CD4-positive, alpha-beta T cell treated with Interleukin-17A for 1 hour (primary cell): ENCODE measurements at places on chromosomes 16 and 17.

DNA sequence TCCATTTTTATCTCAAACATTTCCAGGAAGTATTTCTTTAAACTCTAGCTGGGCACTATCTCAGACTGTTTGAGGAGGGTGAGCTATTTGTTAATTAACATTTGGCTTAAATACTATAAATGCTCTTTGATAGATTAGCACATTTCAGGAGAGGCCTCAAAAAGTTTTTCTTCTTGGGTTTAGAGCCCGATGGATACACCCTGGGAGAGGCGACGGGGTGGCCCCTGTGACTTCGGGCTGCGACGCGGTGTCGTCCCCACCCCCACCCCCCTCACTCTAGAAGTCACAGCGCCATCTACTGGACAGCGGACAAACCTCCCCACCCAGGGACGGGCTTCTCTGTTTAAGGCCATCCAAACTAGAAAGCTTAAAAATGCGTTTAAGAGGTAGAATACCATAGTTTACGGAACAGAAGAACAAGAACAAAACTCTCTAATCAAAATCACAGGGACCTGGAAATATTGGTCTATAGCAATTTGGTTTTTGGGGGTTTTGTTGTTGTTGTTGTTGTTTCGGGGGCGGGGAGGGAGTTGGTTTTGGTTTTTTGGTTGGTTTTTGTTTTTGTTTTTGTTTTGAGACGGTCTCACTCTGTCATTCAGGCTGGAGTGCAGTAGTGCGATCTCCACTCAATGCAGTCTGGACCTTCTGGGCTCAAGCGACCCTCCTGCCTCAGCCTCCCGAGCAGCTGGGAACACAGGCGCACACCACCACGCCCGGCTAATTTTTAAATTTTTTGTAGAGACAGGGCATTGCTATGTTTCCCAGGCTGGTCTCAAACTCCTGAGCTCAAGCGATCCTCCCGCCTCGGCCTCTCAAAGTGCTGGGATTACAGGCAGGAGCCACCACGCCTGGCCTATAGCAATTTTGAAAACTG, 254.4 kb downstream of the C16orf95 start:
- DNase-seq = peak; percentile 23

- DNase-seq = no peak
Observed at GRCh38 chr16:15601212-15601879, 41.6 kb downstream of the MARF1 start.

- no peak for DNase-seq
Observed at GRCh38 chr16:56637814-56638750, at the start of gene MT1A. TSS of gene MT1A (plus strand) at chr16:56638666. CDS start at chr16:56638739, 73 bp downstream.

DNA sequence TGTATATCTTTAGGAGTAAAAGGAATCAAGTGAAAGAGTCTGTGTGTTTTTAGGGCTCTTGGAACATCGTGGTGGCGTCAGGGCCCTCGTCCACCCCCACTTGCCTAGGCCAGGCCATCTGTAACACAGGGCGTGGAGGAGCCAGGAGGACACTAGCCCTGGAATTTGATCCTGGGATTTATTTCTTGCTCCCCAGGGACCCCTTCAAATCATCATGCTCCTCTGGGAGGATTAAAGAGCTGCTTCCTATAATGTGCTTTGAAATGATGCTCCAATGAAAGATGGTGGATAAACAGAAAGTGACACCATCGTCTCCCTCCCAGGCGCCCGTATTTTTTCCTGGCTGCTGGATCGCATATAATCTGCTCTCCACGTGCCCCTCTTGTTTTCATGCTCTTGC, 113.3 kb downstream of the AATF start:
- no peak for DNase-seq

- DNase-seq = no peak
Observed at GRCh38 chr16:46897471-46897870, 13.3 kb downstream of the GPT2 start.

GRCh38 chr16:50302472-50303005, 36.2 kb downstream of the ADCY7 start:
- no peak for DNase-seq

DNA sequence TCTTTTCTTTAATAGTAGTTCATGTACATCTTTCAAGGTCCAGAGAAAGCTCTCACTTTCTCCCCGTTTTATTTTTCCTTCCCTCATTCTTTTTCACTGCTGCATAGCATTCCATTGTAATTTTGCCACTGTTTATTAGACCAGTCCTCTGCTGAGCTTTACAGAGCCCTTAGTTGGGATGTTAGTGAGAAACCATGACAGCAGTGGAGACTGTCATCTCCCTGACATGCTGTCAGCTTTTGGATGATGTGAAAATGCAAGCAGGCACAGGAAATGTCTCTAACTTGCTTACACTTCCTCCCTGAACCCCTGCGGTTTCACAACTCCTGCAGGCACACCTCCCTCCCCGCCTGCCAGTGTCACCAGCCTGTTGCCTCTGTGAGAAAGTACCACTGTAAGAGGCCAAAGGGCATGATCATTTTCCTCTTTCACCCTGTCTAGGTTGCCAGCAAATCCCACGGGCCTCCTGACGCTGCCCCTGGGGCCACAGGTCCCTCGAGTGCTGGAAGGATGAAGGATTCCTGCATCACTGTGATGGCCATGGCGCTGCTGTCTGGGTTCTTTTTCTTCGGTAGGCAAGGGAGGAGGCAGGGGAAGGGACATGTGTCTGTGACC, at the start of gene ITGAL:
TSS of gene ITGAL (plus strand) at position 415 of the 615 bp plus-strand sequence. CDS start at position 511, 96 bp downstream.
- peak; percentile 91 for DNase-seq

DNA sequence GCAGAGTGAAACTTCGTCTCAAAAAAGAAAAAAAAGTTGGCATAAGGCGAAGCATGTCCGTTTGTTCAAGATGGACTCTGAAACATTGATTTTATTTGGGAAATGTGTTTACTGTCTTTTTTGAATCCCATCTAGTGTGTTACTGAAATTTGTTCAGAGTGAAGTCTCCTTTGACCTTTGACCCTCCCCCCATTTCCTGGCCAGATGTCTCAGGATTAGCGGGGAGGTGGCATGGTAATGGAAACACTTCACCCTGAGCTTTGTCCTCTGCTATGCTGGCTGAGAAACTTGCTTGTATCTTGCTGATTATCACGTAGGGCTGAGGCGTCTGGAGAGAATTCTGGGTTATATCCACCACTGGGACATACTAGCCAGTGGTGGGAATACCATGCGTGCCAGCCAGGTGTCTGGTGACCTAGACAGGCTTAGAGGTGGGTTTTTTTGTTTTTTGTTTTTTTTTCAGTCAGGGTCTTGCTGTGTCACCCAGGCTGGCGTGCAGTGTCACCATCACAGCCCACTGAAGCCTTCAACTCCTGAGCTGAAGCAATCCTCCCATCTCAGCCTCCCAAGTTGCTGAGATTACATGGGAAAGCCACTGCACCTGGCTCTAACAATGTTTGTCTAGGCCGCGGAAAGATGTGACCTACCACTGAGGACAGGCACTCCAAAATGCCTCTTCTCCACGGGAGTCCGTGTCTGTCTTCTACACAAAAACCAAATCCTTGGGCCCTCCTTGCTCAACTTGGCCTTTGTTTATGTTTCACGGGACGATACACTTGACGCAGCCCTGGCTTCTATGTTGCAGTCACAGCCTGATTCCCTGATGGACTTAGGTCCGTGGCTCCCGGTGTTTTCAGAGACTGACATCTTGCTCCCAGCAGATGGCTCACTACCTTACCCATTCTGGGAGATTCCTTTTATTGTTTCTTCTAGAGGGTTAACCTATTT, 6.6 kb upstream of the GALK1 start:
- no peak for DNase-seq
